Activated gamma-delta T cell treated with Interleukin-2 at 50 U/mL for 16 hours (primary cell): ENCODE measurements at places on chromosomes 7 and 10.
A peak's percentile ranks its signal among the peaks of the same experiment; 100 is the strongest.

DNA sequence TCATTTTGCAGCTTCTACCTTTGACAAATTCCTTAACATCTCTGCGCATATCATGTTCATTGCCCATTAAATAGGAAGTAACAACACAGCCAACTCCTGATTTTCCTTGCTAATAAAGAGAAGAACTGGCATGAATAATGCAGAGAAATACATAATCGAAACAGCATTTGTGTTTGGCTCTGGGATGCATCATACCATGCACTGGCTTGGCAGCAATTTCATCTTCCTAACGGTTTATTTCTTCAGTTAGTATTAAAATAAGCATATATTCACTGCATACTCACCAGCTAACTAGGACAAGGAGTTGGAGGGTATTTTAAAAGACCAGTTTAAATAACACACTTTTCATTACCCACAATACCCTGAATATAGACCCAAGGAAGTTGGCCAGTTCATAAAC is 132.5 kb downstream of the ITGA8 start:
- no peak for DNase-seq

- DNase-seq: no peak
Measured at GRCh38 chr10:14879928-14880193, 1.2 kb downstream of the SUV39H2 start.

DNA sequence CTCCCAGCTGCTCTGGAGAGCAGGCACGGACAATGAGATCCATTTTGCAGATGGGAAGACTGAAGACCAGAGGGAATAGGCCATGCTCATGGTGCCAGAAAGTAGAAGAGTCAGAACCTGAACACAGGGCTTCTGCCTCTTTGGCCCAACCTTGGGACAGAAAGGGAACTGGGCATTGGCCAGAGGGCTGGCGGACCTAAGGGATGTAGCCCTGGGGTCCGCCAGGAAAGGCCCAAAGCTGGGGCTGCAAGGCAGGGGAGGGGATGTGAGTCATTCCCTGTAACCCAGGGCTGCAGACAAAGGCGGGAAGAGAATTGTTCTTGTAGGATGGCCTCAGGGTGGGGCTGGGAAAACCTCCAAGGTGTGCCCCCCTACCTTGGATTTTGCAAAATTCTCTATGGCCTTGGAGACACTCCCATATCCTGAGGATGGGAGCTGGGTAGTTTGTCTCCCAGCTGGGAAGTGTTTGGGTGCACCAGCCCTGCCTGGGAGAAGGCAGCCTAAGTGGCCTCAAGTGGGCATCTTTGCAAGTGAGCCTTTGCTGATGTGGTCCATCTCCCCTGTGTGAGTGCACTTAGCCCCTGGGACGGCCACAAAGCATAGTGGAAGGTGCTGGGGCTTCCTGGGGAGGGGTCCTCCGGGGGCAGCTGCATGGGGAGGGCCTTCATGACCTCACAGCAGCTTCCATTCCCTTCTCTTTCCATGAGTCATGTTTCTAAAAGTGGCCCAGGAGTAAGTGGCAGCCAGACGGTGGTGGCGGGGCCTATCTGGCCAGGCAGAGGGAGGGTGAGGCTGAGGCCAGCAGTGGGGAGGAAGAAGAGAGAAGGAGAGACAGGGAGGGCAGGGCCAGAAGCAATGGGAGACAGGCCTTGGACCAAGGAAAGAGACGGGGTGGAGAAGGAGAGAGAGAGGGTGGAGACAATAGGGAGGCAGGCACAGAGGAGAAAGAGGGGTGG is 9.2 kb downstream of the AQP1 start:
- DNase-seq: no peak

- DNase-seq: no peak
Measured at GRCh38 chr10:126314863-126315493, 73.3 kb downstream of the ADAM12 start.

GRCh38 chr7:151518105-151518946 is 1.4 kb downstream of the RHEB start:
- peak; percentile 44 for DNase-seq

GRCh38 chr7:150341263-150342120 is at the start of gene RARRES2:
TSS of gene RARRES2 (minus strand) at chr7:150341629. CDS start at chr7:150340609, 1,020 bp downstream.
- DNase-seq: no peak

- peak; percentile 41 for DNase-seq
Measured at GRCh38 chr7:32892521-32893206, 1.1 kb upstream of the KBTBD2 start.

GRCh38 chr10:36181426-36182178 is 539.5 kb upstream of the FZD8 start:
- no peak for DNase-seq

DNA sequence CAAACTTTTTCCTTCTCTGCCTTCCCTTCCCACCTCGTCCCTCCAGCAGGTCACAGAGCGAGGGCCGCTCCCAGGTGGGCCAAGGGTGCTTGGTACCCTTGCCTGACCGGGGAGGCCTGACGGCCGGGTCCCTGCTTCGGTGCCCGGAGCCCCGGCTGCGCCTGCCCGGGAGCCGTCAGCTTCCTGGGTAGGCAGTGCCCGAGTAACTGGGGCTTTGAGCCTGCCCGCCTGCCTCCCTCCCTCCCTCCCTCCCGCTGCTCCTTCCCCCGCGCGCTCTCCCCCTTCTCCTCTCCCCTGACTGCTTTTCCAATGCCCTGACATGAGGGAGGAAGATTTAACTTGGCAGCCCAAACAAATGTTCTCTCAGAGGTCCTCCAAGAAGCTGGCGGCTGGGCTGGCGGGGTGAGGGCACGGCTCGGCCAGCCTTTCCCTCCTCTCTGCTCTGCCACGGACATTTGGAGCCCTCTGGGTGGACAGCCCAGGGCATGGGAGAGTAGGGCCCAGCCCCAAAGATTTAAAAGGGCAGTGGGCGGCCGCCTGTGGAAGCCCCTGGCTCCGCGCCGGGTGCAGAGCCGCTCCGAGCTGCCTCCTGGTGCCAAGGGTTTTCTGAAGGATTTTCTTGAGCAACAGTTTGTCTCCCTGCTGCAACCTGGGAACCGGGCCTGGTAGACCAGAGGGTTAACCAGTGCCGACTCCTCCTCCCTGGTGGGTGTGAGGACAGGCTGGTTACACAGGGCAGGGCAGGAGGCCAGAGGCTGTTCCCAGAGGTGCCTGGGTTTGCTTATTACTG is 2.0 kb downstream of the ZMIZ1 start:
- no peak for DNase-seq

DNA sequence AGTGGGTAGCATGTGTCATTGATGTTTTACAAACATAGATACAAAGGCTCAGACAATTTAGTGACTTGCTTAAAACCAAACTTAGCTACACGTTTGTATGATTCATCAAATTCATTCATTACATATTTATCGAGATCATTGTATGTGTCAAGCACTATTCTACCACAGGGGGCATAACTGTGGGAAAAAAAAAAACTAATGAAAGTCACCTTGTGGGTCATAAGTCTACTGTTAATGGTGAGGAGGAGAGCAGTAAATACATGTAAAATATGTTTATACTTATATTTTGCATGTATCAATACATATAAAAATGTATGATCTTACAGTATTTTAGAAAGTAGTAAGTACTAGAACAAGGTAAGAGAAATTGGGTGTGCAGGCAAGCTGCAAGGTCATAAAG is 933.8 kb downstream of the IPMK start:
- DNase-seq: no peak

DNA sequence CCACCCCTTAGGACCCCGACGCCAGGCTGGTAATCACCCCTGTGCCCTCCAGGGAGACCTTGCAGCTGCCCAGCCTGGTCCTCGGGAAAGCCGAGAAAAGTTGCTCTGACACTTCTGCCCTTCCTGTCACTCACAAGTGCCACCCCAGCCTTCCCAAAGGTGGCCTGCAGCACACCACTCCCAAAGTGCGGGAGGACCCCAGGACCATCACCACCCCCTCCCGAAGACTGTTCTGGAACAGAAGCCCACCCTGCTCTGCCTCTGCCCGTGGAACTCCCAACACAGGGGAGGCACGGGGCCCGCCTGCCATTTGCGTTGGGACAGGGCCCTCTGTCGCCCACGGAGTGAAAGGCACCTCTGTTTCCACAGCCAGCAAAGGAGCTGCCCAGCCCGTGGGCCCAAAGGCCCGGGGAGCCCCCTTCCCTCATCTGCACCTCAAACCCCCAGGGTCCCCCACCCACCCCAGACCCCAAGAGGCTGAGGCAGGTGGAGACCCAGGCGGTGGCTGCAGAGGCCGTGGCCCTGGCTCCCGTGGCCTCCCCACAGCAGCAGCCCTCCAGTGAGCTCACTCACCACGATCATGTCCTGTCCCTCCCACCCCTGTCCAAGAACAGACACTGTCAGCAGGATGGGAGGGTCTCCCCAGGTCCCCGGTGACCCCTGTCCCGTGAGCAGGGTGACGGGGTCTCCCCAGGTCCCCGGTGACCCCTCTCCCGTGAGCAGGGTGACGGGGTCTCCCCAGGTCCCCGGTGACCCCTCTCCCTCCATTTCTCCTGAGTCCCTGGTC is 47.8 kb upstream of the PPP2R2D start:
- no peak for DNase-seq

GRCh38 chr7:25586513-25586912 is 358.2 kb upstream of the NPVF start:
- no peak for DNase-seq

DNA sequence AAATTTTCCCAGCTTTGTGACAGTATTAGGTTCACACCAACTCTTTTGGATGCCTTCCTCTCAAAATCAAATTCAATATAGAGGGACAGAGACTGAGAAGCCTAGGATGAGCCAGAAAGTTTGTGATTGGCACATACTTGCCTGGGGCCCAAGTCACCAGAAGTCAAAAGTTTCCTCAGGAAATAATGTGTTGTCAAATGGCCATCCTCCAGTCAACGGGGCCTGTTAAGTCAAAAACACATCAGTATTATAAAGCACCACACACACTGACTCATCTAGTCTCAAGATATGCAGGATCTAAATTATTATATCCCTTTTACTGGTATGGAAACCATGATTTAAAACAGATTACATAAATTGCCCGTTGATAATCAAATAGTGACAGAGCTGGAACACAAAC is 158.1 kb downstream of the AHR start:
- no peak for DNase-seq

DNA sequence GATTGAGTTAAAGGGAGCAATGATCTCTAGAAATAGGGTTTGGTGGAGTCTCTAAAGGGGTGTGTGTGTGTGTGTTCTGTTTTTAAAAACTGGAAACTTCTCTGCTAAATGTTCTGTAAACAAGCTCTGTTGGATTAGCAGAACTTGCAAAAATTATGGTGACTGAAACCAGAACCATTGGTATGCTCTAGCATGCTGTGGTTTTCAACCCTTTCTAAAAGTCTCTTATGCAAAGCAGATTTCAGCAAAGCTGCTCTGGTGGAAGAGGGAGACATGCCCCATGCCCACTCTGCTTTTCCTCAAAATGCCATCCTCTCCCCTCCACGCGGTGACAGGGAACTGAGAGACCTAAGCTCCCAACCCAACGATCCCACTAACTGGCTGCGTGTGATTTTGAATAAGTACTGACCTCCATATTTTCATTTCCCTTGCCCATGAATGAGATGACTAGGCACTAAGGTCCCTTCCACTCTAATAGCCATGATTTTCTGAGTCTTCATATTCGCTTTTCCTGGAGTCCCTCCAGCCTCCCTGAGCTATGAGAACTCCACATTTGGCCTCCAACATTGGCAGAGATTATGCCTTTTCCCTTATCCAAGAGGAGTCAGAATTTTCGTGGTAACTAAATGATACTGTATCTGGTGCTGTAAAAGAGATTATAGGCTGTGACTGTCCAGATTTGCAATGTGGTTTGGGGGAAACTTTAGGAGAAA is 117.3 kb upstream of the PALS2 start:
- no peak for DNase-seq

DNA sequence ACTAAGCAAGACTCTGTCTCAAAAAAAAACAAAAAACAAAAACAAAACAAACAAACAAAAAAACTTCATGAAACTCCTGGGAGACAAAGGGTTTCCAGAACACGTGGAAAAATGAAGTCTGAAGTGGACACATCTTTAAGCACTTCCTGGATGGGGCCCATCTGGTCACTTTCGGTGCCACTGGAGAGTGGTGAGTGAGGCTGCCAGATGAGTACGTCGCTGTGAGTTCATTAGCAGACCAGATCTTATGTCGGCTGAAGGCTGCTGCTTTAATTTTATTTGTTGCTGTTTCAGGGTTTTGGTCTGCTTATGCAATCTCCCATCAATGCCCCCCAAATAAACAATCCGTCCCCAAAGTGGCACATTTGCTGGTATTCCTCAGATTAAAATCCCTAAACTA is 64.4 kb downstream of the NPTX2 start:
- no peak for DNase-seq

DNA sequence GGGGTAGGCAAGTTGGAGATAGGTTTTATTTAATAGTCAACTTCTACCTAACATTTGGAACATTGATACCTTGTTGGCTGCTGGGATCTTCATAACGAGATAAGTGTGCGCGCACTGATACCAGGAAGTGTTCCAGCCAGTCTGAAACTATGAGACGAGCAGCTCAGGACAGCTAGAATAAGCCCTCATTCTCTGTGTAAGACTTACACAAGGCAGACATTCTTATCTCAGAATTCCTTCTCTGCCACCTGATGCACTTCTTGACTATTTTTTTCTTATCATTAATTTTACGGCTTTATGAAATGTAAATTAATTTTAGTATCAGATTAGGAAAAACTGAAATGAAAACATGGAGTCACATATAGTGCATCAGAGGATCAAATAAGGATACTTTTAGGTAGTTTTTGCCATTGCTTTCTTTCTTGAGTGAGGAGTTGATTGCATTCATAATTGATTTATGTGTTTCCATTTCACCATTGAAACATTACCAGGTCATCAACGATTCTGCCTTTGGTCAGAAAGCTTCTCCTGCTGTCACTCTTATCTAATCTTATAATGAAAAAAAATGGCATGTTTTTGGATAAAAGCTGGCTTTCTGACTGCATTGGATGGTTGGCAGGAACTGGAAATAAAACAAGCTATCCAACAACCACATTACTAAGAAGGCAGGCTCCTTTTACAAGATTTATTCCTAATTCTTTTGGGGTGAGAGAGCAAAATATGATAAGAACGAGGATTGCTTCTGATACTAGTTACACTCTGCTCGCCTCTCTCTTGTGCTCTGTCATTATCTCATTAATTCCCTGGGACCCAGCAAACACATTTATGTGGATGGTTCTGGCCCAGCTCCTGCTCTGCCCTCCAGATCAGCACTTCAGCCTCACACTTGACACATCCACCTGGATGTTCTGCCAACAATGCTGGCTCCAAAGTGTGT is 40.4 kb upstream of the ABCB5 start:
- no peak for DNase-seq
